Stimulated activated CD8-positive, alpha-beta memory T cell treated with anti-CD3 and anti-CD28 coated beads, Interleukin-4, amount 100 ng/mL, for 1 hour (primary cell): ENCODE measurements at places on chromosomes 1 and 21.

DNA sequence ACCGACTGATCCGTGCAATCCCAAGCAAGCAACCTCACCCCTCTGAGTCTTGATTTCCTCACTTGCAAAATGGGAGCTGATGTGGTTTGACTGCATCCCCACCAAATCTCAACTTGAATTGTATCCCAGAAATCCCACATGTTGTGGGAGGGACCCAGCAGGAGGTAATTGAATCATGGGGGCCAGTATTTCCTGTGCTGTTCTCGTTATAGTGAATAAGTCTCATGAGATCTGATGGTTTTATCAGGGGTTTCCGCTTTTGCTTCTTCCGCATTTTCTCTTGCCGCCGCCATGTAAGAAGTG is 58.4 kb downstream of the FHAD1 start:
- no peak for DNase-seq

- no peak for DNase-seq
These were observed 70.0 kb upstream of the PAX7 start for GRCh38 chr1:18560692-18561091.

GRCh38 chr1:152880907-152881306 is 2.8 kb downstream of the SMCP start:
- no peak for DNase-seq

GRCh38 chr1:150575518-150576366 is 3.7 kb downstream of the MCL1 start:
- DNase-seq, result no peak

DNA sequence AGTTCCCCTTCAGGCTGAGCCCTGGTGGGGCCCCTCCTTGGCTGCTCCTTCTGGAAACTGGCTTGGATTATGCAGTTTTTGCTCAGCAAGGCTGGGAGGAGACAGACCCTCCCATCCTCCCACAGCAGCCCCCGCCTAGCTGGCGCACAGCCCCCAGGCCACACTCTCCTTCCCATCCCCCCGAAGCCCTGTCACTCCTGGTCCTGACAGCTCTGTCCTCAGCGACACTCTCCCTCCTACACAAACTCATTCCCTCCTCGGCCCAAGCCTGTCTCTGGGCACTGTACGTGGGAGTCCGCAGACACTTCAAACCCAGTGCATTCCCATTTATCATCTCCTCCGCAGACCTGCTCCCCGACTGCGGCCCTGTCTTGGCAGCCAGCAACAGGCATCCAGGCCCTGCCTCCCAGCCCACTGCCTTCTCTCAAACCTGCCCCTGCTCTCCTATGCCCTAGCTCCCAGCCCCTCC is 25.0 kb upstream of the EPHB2 start:
- DNase-seq, result no peak

DNA sequence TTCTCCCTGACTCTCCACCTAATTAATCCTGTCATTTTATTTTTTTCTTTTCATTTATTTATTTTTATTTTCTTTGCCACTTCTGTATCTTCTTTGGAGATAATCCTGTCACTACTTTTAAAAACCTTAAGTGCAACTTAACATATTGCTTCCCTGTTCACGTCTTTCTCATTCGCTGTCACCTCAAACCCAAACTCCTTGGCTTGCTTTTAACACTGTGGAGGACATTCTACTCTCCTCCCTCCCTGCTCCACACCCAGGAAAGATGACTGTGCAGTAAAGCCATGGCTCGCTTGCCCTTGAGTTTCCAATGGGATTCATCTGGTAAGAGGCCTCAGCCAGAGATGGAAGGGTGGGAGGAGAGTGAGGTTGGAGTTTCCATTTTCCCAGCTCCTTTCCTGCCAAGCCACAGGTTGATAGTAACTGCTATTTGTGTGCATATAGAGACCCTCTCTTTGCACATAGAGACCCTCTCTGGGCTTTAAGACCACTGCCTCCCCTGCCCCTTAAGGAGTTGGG is 6.4 kb upstream of the BRWD1 start:
- no peak for DNase-seq

DNA sequence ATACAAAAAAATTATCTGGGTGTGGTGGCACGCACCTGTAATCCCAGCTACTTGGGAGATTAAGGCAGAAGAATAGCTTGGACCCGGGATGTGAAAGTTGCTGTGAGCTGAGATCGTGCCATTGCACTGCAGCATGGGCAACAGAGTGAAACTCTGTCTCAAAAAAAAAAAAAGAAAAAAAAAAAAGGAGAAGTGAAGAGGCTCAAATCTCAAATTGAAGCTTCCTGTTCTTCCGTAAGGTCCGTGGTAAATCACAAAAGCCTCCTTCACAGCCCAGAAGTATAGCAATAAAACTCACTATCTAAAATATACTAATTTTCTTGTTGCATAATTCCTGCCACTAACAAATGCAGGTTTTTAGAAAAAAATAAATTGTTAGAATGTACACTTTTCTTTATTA is 498.2 kb upstream of the BRINP3 start:
- DNase-seq, result no peak

DNA sequence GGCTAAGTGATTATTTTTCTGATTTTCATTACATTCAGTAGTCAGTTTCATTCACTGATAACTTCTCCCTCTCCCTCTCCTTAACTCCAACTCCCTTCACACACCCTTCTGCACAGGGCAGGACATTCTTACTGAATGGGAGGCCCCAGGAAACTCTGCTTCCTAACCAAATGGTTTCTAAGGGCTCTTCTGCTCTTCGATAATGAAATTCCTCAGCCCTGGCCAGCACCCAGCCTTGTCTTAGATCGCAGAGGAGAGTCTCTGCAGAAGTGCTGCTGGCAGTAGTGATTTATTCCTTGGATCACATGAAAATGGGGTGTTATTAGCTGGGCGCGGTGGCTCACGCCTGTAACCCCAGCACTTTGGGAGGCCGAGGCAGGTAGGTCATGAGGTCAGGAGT is 16.4 kb downstream of the PLEKHM2 start:
- no peak for DNase-seq

DNA sequence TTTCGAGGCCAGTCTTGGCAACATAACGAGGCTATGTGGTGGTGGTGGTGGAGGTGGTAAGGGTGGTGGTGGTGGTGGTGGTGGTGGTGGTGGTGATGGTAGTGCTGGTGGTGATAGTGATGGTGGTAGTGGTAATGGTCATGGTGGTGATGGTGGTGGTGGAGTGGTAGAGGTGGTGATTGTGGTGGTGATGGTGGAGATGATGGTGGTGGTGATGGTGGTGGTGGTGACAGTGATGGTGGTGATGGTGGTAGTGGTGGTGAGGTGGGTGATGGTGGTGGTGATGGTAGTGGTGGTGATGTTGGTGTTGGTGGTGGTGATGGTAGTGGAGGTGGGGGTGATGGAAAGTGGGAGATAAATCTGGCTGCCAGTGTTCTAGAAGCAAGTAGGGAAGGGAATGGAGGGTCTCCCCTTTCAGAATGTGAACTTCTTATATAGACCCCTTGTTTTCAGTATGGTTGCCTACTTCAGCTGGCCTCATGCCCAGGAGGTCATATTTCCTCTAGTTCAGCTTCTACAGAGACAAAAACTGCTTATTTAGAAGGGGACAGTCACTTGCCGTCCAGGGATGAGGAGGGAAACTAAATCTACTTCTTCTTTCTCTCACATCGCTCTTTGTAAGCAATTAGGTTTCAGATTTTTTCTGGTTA is 27.5 kb downstream of the SH3BGR start:
- no peak for DNase-seq

DNA sequence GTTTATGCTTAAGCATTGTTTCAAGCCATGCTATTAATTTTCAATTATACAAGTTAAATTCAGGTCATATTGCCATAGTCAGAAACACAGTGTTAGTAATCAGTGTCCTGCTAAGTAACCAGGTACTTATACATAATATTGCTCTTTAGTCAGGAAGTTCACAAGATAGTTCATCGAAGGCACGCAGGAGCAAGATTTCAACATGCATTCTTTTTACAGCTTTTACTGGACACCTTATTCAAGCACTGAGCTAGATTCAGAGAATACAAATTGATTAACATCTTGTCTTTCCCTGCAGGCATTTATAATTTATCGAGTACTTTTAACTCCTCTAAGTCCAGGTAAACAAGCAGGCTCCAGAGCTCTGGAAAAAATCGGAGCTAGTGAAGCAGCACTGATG is 202.3 kb upstream of the BRINP3 start:
- DNase-seq, result no peak

- DNase-seq, result no peak
These were observed 142.9 kb downstream of the GLUL start for GRCh38 chr1:182248721-182249120.

DNA sequence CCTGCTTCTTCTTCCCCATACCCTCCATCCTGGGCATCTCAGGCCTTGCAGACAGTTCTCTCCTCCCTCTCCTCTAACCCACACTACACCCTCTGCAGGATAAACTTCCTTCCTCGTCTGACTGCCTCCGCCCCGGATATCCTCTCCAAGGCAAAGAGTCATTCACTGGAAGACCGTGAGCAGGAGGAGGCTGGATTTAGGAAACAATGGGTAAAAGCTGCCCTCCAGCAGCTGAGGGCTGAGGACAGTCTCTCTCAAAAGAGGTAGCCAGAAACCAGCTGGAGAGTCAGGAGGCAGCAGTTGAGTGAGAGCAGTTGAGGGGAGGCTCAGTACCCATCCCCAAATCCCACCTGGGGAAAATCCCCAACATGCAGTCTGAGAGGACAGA is 1.4 kb downstream of the CSRP1 start:
- no peak for DNase-seq

DNA sequence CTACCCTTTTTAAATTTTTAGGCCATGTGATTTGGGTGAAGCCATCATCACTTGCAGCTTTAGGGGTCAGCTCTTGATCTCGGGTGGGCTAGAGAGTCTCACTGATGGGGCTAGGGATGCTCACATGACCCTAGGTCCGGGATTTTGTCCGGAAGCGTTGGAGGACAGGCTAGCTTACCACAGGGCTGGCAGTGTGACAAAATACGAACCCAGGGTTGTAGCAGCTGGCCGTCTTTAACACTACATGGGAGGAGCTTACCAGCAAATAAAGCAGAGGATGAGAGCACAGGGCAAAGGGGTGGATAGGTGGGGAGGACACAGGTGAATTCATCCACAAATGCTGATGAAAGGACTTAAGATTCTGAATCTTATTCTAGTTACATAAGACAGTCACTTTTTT is 21.9 kb downstream of the GPR161 start:
- no peak for DNase-seq

GRCh38 chr1:50877641-50878040 is 82.4 kb downstream of the FAF1 start:
- no peak for DNase-seq

DNA sequence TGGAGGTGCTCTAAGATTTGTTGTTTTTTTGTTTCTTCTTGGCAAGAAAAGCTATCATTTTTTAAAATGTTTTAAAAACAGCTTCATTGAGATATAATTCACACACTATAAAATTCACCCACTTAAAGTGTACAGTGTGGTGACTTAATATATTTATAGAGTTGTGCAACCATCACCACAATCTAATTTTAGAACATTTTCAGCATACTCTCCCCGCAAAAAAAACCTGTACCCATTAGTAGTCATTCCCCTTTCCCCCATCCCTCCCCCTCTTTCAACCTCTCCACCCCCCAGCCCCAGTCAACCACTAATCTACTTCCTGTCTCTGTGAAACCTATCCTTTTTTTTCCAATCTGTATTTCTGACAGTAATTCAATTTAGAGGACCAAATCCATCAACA is 30.6 kb downstream of the ZC3H11B start:
- no peak for DNase-seq

DNA sequence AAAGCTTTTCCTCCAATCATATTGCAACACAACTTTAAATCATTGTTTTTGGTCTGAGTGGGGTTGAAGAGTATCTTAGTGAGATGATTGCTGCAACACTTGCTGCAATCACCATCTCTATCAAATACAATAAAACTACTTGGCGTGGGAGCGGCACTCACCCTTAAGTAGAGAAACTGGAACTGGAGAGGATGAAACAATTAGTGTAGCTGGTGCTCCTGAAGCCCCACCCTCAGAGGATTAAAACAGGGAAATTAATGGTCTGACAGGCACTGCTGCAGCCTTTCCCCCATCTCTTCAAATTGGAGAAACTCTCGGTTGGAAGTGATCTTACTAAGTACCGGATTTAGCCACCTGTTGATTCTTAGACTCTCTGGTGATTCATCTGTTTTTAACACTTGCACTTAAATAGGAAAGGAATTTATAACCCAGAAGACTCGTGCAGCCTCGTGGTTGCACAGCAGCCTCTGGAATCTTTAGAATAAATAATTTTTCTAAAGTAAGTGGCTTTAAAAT is 80.5 kb upstream of the KIF26B start:
- no peak for DNase-seq

GRCh38 chr1:216621536-216621935 is 101.7 kb downstream of the ESRRG start:
- DNase-seq, result no peak

GRCh38 chr1:76292418-76293184 is 218.1 kb downstream of the ST6GALNAC3 start:
- no peak for DNase-seq

DNA sequence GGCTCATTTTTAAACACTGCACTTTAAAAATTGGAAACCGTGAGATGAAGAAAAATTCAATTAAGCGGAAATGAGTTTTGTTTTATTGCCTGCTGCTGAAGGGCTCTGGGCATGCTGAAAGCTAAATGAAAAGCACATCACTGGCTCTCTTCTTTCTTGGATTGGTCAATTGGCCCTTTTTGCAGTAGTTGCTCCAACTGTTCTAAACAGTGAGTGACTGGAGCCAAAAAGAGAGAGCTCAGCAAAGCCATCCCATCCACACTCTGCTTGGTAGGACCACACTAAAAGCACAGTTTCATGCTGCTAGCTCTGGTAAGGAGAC is 48.1 kb downstream of the LHX4 start:
- DNase-seq, result no peak
